M059J (cell line): ENCODE measurements at places on chromosomes 4 and X.
A peak's percentile ranks its signal among the peaks of the same experiment; 100 is the strongest.

- DNase-seq, result no peak
These were observed 504 bp upstream of the RBM3 start for GRCh38 chrX:48573690-48574269.

- DNase-seq, result peak; percentile 72
These were observed 114.4 kb downstream of the WDFY3 start for GRCh38 chr4:84852081-84852480.

GRCh38 chrX:154307202-154307601, 11.6 kb downstream of the TKTL1 start:
- DNase-seq, result no peak

- DNase-seq, result no peak
These were observed 564.5 kb downstream of the TRAM1L1 start for GRCh38 chr4:116520886-116521285.

- DNase-seq, result no peak
These were observed 379.7 kb upstream of the FAT1 start for GRCh38 chr4:187103351-187103750.

GRCh38 chrX:131861088-131861787, 161.9 kb upstream of the STK26 start:
- peak; percentile 18 for DNase-seq

- no peak for DNase-seq
These were observed 6.6 kb downstream of the TIMM17B start for GRCh38 chrX:48890934-48891401.

DNA sequence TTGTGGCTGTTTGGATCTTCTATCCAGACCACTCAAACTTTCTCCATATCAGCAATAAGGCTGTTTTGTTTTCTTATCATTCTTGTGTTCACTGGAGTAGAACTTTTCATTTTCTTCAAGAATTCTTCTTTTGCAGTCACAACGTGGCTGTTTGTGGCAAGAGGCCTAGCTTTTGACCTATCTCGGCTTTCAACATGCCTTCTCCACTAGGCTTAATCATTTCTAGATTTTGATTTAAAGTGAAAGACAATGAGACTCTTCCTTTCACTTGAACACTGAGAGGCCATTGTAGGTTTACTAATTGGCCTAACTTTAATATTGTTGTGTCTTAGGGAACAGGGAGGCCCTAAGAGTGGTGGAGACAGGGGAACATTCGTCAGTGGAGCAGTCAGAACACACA, 19.1 kb downstream of the FGF2 start:
- no peak for DNase-seq

DNA sequence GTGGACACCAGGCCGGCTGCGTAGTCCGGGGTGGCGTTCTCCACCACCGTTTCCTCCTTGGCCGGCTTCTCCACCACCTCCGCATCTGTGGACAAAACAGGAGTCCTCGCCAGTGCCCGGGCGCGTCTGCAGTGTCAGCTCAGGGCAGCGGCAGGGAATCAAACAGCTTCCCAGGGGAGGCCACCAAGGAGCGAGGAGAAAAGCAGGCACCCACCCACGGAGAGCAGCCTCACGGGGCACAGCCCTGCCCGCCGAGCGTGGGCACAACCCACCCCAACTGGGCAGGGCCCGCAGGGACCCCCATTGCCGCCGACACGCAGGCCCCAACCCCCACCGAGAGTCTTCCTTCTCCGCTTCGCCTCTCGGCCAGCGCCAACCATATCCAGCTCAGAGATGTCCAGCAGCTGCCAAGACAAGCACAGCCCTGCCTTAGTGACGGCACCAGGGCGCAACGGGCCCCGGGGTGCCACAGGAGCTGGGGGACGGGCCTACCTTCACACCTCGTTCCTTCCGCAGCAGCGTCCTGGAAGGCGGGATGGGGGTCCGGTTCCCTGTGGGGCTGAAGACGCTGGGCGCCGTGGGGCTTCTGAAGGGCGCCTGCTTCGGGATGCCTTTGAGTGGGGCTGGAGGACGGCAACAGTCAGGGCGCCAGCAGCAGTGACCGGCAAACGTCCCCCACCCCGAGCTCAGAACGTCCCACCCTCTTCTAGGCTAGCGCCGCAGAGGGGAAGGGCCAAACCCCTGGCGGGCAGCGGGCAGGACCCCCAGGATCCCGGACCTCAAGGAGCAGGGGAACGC, 22.8 kb downstream of the NELFA start:
- DNase-seq, result no peak
